ENCODE measurements at places on chromosomes 6 and 20.

- no peak for DNase-seq
Measured at GRCh38 chr6:3124667-3125066, 6.2 kb downstream of the BPHL start.

DNA sequence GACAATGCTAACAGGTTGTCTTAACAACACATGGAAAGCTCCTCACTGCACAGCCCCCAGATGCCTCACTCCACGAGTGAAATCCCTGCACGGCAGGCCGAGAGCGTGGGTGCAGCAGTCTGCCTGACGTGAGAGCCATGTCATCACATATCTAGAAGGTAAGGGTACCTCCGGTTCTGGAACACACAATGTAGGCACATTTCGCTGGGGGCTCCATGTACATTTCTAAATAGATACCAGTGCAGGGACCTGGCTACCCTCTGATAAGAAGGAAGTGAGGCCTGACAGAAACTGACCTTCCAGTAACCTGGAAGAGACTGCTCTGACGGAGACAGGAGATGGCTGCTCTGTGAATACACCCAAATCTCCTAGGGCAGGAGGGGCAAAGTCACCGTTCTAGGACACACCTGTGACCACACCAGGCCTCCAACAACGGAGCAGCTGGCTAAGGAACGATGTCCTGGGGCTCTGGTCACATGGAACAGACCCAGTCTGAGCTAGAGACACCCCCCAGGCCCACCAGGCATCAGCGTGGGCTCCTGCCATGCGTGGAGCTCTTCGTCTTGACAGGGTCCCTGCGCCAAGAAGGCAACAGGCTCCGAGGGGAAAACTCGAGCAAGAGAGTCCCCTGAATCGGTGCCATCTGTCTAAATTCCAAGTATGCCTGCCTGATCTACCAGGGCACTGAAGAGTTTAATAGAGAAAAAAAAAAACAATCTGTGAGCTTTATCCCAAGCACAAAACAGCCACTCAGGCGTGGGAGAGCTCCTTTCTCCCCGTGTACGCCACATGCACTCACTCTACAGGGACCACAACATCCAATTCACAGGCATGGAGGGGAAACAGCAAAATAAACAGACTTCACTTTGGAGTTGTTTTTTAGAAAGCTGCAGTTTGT, 27.5 kb downstream of the RNASET2 start:
- no peak for DNase-seq

- DNase-seq, result no peak
Measured at GRCh38 chr6:105336986-105337385, 65.9 kb downstream of the PREP start.

DNA sequence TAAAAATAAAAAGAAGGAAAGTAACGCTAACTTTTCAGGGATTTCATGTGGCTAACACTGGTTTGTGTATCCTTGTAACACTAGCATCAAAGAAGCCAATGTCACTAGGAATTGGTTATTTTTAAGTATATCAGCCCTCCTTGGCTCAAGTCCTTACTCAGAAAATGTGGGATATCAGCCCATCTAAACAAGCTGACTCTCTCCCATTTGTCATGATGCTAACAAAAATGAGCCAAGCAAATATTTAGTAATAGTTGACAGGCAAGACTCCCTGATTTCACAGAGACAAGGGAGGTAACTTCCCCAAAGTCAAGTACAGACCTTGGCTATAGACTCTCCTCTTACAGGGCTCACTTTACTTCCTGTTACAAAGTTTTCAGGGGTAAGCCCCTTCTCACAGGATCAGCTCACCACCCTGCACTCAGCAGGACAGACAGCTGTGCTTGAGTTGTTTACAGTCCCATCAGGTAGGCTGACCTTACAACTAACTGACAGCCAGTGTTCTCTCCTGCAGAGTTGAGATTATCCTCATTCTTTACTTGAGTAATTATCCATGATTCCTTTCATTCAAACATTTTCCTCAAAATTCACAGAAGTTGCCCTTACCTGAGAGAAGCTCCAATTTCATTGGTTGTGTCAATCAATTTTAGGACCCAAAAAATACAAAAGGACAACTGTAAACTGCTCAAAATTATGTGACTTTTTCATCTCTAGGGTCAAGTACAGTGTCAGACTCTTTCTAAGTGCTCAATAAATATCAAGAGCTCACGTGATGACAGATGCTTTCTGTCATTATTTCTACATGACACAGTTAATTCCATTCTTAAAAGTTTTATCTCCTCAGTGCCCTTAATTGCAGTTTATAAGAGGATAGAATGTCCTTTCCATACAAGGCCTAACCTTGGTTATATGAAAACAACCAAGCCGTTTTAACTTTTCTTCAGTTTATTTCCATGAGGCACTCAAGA, 38.1 kb upstream of the BMP5 start:
- no peak for DNase-seq

GRCh38 chr6:32402812-32403211, 4.2 kb downstream of the BTNL2 start:
- no peak for DNase-seq

GRCh38 chr6:125854355-125854754, 63.6 kb downstream of the NCOA7 start:
- DNase-seq, result no peak

DNA sequence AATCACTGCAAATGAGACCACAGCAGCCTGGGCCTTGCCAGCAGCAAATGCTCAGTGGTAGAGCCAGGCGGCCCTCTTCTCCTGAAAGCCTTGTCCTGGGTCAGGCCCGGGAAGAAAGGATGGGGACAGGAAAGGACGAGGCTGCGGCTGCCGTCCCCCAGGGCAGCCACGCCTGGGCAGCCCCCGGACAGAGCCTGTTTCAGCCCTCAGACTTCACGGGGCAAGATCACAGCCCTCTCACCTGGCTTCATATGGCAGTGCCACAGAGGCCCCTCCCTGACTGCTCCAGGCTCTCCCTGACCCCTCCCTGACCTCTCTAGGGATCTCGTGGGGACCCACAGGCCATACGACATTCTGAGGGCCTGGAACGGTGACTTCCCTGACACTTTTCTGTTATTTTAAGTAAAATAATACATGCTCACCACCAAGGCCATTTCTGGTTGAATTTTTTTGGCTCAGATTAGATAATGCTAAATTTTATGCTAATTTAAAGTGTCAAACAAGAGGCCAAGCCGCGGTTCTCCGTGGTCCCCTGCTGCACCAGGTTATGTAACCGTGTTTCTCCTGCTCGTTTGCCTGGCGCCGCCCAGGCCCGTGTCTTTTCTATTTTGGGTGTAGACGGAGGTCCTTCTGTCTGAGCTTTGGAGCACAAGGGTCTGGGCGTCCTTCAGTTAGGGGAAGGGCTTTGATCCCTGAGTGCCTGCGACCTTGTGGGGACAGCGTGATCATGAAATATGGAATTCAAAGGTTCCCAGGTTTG, 59.9 kb upstream of the BHLHE23 start:
- no peak for DNase-seq

DNA sequence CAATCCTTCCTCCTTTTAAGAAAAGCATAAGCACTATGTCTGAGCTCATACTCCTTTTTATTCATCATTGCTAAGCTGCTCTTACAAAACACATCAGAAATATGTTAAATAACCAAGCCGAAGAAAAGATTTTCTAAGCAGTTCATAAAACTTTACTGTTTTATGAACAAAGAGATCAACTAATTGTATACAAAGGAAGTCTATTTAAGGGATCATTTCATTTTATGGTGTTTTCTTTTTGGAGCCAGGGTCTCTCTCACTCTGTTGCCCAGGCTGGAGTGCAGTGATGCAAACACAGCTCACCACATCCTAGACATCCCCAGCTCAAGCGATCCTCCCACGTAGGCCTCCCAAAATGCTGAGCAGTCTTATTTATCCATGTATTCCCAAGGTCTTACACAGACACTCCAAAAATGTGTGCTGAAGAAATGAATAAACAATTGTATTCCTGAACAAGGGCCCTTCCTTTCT, 9.3 kb downstream of the NUDT3 start:
- DNase-seq, result no peak

DNA sequence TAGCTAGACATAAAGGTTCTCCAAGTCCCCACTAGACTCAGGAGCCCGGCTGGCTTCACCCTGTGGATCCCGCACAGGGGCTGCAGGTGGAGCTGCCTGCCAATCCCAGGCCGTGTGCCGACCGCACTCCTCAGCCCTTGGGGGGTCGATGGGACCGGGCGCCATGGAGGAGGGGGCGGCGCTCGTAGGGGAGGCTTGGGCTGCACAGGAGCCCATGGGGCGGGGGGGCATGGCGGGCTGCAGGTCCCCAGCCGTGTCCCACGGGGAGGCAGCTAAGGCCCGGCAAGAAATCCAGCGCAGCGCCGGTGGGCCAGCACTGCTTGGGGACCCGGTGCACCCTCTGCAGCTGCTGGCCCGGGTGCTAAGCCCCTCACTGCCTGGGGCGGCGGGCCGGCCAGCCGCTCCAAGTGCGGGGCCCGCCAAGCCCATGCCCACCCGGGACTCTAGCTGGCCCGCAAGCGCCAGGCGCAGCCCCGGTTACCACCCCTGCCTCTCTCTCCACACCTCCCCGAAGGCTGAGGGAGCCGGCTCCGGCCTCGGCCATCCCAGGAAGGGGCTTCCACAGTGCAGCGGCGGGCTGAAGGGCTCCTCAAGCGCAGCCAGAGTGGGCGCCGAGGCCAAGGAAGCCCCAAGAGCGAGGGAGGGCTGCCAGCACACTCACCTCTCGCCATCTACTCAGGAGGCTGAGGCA, 26.5 kb upstream of the ID1 start:
- no peak for DNase-seq

DNA sequence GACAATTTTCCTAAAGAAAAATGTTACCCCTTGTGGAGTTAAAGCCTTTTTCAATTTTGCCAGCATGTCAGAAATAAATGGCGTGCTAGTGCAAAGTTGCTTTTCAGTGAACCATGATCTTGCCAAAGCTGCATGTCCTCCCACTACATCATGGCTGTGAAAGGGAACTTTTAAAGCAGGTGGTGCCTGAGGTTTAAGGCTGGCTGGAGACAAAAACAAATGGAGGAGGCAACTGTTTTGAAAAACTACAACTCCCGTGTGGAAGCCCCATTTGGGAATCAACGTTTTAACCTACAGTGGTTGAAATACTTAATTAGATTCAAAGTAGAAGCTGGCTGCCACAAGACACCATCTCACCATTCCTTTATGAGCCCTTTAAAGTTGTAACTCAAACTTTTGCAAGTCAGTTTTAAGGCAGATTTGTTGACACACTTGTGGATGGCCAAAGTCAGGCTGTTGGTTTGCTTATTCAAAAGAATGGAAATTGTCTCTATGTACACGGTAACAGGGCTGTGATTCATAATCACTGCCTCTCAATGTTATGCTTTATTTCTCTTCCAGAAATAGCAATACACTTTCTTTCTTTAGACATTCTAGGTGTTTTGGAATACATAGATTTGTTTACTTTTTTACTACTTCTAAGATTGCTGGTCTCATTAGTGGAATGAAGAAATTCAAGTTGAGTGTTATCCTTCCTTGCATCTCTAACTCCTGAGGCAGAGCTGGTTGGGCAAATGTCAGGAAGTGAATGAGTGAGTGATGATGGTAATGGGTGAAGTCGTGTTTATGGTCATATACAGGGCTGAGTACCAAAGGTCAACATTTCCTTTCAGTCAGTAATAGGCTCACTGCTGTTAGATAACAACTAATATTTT, 196.4 kb upstream of the GMDS start:
- no peak for DNase-seq

DNA sequence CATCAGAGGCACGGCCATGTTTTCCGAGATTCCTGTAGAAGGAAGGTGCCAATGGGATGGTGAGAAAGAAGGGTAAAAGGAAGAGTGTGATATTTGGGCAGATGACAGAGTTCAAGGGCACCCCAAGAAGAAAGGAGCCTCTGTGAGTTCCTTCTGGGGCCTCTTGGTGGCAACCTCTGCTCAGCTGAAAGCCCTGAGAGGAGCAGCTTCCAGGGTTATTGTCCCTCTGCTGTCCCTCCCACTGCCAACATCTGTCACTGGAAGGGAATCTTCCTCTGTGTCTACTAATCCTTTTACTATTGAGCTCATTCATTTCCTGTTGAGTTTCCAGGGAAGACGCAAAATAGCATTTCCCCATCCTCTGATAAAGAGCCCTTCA, 40.0 kb upstream of the KCNK16 start:
- no peak for DNase-seq

GRCh38 chr6:30062471-30063178, 1.6 kb downstream of the POLR1H start:
- DNase-seq, result no peak

DNA sequence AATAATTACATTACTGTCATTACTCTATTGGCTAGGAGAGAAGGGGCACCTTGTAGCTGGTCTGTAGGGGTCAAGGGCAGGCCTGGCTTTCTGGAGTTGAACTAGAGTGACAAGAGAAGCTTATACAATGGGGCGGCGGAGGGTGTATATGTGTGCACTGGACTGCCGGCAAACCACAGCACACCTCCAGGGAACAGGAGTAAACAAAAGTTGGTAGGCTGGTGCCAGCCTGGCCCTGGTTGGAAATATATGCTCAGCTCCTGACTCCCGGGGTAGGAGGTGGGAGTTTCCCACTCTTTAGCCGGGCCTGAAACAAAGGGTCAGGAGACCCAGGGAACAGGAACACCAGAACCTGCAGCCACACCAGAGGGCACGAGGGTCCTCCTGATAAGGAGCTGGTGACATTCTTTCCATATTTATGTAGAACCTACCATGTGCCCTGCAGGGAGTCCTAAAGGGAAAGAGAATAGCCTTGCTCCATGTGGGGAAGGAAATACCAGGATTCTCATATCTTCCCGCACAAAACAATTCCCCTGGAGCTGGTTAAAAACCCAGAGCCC, 5.1 kb downstream of the C6orf132 start:
- no peak for DNase-seq

DNA sequence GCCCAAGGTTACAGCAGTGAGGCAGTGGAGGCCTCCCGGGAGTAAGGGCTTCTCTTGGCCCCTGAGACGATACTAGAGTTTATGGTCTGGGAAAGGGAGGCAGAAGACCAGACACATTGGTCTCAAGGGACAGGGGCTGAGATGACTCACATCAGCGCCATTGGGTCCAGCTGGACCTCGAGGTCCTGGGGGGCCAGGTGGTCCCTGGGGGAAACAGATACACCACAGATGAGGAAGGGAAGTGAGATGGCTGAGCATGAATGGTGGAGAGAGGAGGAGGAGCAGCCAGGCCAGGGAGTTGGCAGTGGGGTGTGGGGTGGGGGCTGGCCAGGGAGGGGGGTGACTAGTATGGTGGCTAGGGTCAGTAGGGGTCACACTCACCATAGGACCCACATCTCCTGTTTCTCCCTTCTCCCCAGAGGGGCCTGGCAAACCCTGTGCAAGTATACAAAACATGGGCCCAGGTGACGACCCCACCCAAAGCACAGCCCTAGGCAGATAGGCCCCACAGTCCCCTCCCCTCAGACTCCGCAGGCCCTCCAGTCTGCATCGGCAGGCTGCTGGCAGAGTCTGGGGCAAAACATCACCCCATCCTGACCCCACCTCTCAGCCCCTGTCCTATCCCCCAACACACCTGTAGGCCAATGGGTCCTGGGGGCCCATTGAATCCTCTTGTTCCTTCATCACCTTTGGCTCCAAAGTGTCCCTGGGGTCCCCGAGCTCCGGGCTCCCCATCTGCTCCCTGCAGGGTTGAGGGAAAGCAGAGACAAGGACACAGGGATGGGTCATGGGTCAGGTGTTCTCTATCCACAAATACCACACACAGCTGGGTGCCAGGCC, 21.9 kb downstream of the COL11A2 start:
- DNase-seq, result no peak

GRCh38 chr6:128240024-128240428, 280.4 kb downstream of the PTPRK start:
- peak; percentile 25 for DNase-seq

Measured in KG1 (cell line).